ENCODE measurements at places on chromosomes 3 and 15. TPM values are rescaled to one million over a fixed set of nuclear protein-coding genes. Genes with fewer than 3 reads are reported as not detected.

ADAMTS17 gene
- total RNA-seq: not detected

MCCC1 gene
- 7.8 TPM for total RNA-seq

GOLGA6B gene
- not detected for total RNA-seq

GOLIM4 gene
- 17.2 TPM for total RNA-seq

SPTBN5 gene
- total RNA-seq: 0.21 TPM
